ENCODE measurements at places on chromosomes 1 and 21.

DNA sequence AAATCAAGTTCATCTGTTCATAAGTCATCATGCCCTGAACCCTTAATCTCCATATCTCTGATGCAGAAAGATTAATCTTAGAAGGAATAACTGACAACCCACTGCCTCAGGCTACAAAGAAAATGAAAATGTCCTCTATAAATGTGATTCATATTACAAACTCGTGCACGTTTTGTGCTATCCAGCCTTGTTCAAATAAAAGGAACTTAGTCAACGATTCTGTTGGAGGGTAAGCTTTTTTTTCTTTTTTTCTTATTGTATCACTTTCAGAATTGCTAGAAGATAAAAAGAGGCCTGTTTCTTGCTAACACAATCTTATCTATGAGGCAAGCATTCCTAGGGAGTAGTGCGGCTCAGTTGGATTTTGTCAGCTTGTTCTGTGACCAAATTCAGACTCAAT, 228.4 kb downstream of the TM2D1 start:
- no peak for DNase-seq

DNA sequence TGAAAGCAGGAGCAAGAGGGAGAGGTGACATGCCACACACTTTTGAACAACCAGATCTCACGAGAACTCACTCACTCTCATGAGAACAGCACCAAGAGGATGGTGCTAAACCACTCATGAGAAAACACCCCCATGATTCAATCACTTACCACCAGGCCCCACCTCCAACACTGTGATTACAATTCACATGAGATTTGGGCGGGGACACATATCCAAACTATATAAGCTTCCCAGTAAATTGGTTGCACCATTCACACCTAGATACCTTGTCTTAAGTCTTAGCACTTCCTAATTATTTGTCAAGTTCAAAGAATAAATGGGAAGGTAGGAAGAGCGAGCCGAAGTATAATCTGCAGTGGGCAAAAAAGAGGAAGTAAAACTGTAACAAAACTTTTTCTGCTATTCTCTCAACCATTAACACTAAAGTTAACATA, 34.3 kb downstream of the AMY1C start:
- no peak for DNase-seq

DNA sequence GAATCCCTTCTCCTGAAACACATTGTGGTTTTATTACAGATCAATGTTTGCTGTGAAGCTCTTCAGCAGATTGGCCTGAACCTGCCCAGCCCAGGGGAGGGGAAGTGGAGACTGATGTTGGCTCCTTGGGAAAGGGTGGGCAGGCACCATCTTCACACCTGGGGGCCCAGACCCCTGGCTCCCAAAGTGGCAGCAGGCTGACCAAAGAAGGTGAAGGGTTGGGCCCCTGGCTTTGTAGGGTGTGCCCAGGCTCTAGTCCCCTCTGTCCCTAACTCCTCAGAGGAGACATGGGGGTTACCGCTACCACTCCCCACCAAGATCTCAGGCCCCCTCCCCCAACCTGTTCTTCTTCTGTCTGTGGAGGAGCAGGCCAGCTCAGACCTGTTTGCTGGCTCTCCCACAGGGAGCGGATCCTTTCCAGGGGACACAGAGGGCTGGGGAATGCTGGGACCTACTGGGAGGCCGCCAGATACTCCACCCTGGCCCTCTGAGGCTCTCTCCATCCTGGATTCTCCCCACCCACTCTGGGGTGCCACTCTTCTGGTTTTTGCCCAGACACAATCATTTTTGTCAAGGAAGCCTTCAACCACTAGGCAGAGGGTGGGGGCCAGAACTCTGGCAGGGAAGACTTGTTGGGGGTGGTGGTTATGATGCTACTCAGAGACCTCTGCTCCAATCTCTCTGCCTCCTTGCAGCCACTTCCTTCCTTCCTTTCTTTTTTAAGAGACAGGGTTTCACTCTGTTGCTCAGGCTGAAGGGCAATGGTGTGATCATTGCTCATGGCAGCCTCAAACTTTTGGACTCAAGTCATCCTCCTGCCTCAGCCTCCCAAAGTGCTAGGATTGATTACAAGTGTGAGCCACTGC, 5.0 kb upstream of the EFNA3 start:
- DNase-seq: no peak

DNA sequence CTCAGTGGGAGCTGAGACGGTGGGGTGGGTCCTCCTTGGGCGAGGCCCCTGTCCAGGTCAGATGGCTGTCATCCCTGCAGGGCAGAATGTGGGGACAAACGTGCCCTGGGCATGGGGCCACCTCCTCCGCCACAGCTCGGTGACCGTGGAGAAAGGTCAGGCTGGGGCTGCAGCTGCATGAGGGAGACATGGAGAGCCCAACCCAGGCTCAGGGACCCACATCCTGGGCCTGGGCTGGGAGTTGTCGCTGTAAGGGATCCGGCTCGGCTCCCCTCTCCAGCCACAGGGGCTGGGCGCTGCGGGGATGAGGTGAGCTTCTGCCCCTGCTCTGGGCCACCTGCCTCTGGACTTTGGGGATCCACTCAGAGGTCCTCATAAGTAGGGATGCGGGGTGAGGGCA, 518 bp upstream of the PLCH2 start:
- DNase-seq: no peak

DNA sequence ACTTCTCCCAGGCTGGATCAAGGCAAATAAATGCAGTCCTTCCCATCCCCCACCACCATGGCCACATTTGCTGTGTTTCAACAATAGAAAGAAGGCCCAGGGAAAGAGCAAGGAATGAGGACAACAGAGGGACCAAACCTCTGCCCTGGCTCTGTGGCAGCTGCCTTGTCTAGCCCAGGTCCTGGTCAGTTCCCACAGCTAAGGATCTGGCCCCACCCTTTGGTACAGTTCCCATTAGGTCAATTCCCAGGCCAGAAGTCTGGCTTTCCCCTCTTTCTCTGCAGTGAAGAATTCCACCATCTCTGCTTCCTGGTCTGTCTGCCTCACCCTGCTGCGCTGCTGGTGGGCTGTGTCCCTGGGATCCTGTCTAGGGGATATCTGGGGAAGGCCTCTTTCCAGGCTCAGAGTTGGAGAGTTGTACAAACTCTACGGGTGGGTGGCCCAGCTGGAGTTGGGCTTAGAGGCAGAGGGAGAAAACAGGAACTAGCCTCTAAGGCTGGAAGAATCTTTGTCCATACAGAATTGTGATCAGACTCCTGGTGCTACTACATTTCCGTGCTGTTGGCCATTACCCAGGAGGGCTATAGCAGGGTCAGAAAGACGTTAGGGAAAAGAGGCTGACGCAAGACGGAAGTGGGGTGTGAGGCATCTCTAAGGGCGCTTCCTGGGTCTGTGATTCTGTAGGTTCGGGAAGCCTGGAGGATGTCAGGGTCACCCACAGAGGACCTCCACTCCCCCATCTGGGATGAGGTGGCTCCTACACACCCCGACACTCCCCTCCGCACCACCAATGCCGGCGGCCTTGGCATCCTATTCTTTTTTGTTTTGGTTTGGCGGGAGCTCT, 953 bp upstream of the NDUFS2 start:
- no peak for DNase-seq

- DNase-seq: no peak
Observed at GRCh38 chr1:158154501-158154900, 26.2 kb upstream of the CD1D start.

DNA sequence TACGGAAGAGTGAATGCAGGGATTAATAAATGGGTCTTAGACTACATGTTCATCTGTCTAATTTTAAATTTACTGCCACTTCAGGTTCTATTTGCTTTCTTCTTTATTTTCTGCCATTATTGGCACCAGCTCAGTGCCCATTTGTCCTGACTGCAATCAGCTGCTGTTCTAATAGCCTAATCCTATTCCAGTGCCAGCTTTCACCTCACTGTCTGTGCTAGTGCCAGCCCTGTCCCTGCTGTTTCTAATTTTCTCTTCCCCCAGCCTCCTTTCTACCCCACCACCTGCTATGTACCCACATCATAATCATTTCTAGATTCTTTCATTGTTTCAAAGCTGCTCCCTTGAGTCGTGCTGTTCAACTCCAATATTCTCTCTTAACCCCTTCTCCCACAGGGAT, 86.4 kb downstream of the KCNK1 start:
- DNase-seq: no peak

- no peak for DNase-seq
Observed at GRCh38 chr1:187842406-187843165, 1013.8 kb downstream of the PLA2G4A start.

Measured in effector CD8-positive, alpha-beta T cell (primary cell).